PC-3 (cell line): ENCODE measurements at places on chromosomes 2 and 18. TPM values are rescaled to one million over a fixed set of nuclear protein-coding genes. Genes with fewer than 3 reads are reported as not detected.
A peak's percentile ranks its signal among the peaks of the same experiment; 100 is the strongest.

Gene TXNDC2
- 0.87 TPM in 1 of 2 replicates, not detected in the other for total RNA-seq

Gene GAL3ST2
- not detected in 2 replicates for total RNA-seq

Gene ASTL
- total RNA-seq, result not detected in 2 replicates

Gene CYRIA
- 0.15 TPM in 1 of 2 replicates, not detected in the other for total RNA-seq

Gene SERPINB4
- total RNA-seq, result 0.40 TPM in 1 of 2 replicates, not detected in the other

Gene TSPYL6
- not detected in 2 replicates for total RNA-seq

Gene SKA1
- 11.6 and 17.2 TPM in 2 replicates for total RNA-seq

Gene LBH
- 0.40 and 5.8 TPM in 2 replicates for total RNA-seq

DNA sequence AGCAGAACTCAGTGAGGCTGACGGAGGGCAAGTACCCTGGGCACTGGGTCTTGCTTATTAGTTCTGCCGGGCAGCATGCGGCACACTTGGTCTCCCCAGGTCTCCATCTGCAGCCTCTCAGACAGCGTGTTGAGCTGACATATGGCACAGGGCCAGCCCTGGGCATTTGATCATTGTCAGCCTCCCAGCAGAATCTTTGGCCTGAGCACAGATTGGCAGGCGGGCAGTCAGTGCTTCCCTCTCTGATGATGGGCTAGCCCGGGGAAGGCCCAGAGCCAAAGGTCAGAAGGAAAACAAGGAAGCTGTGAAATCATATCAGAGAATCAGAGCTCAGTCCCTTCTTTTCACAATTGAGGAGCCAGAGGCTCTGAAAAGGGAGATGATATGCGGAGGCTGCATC is 150.1 kb upstream of the LRRTM1 start:
- no peaks in the 10 kb centered on the region for H3K4me1 ChIP-seq
- H3K36me3 ChIP-seq, result no peaks in the 10 kb centered on the region
- no peak overlapping the region for H3K4me3 ChIP-seq
- no peak overlapping the region for H3K27ac ChIP-seq
- H3K27me3 ChIP-seq, result no peaks in the 10 kb centered on the region

DNA sequence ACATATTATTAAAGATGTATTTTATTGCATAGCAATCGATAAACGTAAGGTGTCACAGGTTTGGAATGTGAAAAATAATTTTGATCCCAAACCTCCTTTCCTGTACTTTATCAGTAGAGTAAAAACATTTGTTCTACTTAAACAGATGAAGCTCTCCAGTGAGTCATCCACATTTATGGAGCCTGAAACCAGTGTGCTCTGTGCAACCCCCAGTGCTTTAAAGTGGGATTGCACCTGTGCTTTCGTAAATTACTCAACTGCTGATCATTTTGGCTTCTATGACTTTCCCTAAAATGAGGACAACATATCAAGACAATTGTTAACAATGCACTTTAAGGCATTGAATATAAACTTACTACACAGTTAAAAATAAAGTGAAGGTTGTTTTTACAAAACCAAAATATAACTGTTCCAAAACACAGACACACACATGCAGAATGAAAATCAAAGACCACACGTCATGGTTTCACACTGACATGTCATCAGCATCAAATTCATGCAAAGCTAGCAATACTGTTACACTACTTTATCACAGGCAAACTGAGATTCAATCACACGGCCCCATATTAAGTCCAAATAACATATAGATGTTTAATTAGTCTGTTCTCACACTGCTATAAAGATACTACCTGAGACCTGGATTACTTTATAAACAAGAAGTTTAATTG is 9.7 kb downstream of the TMEM18 start:
- H3K36me3 ChIP-seq, result peaks cover 31% of the 10 kb centered on the region
- no peak overlapping the region for H3K4me3 ChIP-seq
- peaks cover 13% of the 10 kb centered on the region; the same call in 1 of the 2 replicates for H3K4me1 ChIP-seq

DNA sequence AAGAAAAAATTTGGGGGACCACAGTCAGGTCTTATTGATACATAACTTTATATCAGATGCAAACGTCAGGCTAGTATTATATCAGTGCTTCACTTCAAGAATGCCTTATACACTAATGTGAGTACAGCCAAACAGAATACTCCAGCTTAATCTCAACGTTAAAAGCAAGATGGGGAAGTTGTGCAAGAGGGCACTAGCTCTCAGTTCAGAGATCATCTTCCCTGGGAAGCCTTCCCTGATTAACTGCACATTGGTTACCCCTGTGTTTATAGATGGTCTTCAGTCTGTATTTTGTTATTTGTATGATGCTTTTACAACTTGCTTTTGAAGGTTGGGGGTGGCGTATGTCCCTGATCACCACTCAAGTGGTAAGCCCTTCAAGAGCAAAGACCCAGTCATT is 11.4 kb downstream of the EPAS1 start:
- H3K27me3 ChIP-seq, result no peaks in the 10 kb centered on the region
- 0 out of 2 replicates have a peak, but pooled peaks cover 5% of the 10 kb centered on the region for H3K36me3 ChIP-seq
- H3K27ac ChIP-seq, result no peak overlapping the region
- DNase-seq, result no peak
- H3K4me3 ChIP-seq, result no peak overlapping the region

DNA sequence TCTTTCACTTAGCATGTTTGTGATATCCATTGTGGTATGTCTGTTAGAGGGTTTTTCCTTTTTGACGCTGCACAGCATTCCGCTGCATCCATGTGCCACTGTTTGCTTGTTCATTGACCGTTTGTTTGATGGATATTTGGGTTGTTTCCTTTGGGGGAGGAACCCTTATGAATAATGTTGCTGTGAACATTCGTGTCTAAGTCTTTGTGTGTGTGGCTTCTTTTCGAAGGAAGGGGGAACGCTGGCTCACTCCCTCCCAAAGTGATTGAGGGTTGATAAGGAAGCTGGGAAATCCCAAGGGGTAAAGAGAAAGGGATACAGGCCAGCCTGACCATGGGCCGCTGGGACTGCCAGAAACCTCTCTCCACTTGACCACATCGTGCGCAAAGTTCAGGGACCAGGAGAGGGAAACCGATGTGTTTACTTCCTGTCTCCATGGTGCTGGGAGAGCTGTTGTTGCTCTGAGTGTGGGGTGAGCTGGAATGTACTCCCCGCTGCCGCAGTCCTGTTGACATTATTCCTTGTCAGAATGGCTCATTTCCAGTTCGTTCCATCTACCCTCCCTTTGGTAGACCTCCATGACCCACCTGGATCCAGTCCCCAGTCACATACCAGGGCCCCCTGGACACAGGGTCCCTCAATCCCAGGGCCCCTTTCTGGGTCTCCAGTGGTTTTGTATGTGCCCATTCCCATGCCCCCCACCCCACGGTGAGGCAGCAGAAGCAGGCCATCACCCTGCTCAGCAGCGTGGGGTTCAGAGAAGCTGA is 39.6 kb downstream of the HS1BP3 start:
- no peak overlapping the region for H3K27ac ChIP-seq
- H3K27me3 ChIP-seq, result no peaks in the 10 kb centered on the region
- no peaks in the 10 kb centered on the region for H3K36me3 ChIP-seq
- peaks cover 25% of the 10 kb centered on the region for H3K4me1 ChIP-seq
- no peak overlapping the region for H3K4me3 ChIP-seq

- H3K4me3 ChIP-seq, result peak within 1 kb of the TSS; percentile 70
- DNase-seq, result peak; percentile 59
- peak within 1 kb of the TSS; percentile 72 for H3K27ac ChIP-seq
- H3K36me3 ChIP-seq, result no peaks in the 10 kb centered on the region
These were observed at the start of gene NFATC1 for GRCh38 chr18:79395761-79396404. Gene NFATC1, plus strand, starts transcription at chr18:79395930. Its CDS starts 295 bp downstream, at chr18:79396225.

GRCh38 chr2:162566666-162567065 is 222.7 kb downstream of the GCA start:
- no peak overlapping the region for H3K27ac ChIP-seq
- H3K4me1 ChIP-seq, result no peaks in the 10 kb centered on the region
- no peak for DNase-seq

DNA sequence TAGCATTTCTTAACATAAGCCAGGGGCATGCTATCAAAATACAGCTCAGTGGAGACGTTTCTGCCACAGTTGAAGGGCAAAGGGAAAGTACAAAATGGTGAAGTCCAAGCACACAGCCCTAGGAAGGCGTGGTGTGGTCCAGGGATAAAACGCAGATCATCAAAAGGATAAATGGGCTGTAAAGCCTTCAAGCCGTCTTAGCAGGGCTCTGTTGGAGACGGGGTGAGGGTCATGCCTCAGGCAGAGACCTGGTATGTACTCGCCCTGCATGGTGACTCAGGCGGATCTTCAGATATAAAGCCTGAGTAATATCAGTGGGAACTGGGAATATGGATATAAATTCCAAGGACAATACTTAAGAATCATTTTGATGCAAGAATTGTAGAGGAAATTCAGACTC is 61.2 kb downstream of the NGEF start:
- peaks cover 11% of the 10 kb centered on the region for H3K4me1 ChIP-seq
- no peak overlapping the region for H3K4me3 ChIP-seq

DNA sequence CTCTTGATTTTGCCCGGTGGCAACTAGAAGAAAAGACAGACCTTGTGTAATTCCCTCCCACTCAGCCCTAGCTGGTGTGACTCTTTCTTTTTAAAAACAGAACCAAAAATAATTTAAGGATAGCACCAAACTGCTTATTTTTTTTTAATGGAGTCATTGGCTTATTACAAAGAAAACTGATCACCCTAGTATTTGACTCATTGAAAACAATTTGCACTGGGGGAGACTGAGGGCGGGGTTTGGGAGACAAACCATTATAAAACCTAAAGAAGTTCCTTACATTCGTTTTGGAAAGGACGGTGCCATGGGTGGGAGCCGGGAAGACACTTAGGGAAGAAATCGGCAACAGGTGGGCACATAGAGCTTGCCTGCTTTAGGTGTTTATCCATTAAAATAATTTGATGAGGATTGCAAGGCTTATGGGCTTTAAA is 2.5 kb downstream of the PAX3 start:
- no peaks in the 10 kb centered on the region for H3K4me1 ChIP-seq
- no peak overlapping the region for H3K27ac ChIP-seq
- H3K36me3 ChIP-seq, result no peaks in the 10 kb centered on the region

DNA sequence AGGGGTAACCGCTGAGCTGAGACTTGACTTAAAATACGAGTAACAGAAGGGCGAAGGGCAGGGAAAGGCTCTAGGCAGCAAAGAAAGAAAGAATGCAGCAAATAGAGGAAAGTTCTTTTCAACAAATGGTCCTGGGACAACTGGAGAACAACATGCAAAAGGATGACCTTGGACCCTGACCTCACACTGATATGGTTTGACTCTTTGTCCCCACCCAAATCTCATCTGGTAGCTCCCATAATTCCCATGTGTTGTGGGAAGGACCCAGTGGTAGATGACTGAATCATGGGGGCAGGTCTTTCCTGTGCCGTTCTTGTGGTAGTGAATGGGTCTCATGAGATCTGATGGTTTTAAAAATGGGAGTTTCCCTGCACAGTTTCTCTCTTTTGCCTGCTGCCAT is 33.9 kb downstream of the ST3GAL5 start:
- 0 out of 2 replicates have a peak, but pooled peaks cover 3% of the 10 kb centered on the region for H3K4me1 ChIP-seq
- H3K36me3 ChIP-seq, result no peaks in the 10 kb centered on the region
- H3K27ac ChIP-seq, result no peak overlapping the region
- no peaks in the 10 kb centered on the region for H3K27me3 ChIP-seq
- H3K4me3 ChIP-seq, result no peak overlapping the region
- DNase-seq, result no peak

DNA sequence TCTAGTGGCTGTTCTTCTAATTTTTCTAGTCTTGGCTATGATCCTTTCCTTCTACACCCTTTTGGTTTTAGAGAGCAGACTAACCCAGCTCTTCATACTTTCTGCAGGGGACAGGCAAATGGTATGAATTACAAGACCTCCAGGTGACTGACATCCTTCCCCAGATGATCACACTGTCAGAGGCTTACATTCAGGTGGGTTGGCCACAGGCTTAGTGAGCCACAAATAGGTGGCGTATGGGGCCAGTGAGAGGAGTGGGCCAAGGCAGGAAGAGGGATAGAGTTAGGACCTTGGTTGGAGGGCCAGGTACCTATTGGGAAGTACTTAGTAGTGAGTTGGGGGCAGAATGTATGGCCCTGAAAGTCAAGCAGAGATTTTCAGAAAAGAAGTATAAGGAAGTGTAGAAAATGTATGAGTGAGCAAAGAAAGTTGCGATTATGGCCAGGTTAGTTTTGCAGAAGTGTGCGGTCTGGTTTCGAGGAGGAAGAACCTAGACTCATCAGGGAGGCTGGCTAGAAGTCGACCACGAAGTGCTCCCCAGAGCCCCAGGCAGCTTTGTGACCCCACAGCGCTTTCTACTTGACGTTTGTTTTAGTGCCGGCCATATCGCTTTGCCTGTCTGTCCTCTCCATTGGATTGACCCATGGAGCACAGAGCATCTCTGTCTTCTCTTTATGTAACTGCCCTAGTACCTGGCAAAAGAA is 20.0 kb downstream of the SFTPB start:
- no peak overlapping the region for H3K4me3 ChIP-seq
- peaks cover 27% of the 10 kb centered on the region for H3K4me1 ChIP-seq
- peaks cover 69% of the 10 kb centered on the region for H3K36me3 ChIP-seq

DNA sequence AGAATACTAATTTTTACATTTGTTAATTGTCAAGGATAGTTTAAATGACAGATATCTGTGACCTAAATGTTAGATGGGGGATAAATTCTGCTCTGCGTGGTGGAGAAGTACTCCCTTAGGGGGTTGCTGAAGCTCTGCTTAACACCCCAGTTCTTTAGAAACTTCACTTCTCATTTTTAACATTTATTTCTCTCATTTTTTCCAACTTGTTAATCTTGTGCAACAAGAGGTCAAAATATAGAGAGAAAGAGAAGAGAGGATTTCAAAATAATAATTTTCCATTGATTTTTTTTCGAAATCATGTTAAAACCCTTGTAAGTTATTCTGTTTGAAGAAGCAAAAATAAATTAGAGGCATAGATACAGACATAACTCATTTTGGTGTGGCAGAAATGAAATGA is 61.3 kb upstream of the SLC8A1 start:
- H3K4me3 ChIP-seq, result no peak overlapping the region
- DNase-seq, result no peak
- no peak overlapping the region for H3K27ac ChIP-seq

GRCh38 chr2:66021296-66021695 is 413.6 kb upstream of the MEIS1 start:
- DNase-seq, result no peak
- H3K27me3 ChIP-seq, result peaks cover 25% of the 10 kb centered on the region
- H3K27ac ChIP-seq, result no peak overlapping the region
- no peaks in the 10 kb centered on the region for H3K4me1 ChIP-seq
- no peaks in the 10 kb centered on the region for H3K36me3 ChIP-seq

DNA sequence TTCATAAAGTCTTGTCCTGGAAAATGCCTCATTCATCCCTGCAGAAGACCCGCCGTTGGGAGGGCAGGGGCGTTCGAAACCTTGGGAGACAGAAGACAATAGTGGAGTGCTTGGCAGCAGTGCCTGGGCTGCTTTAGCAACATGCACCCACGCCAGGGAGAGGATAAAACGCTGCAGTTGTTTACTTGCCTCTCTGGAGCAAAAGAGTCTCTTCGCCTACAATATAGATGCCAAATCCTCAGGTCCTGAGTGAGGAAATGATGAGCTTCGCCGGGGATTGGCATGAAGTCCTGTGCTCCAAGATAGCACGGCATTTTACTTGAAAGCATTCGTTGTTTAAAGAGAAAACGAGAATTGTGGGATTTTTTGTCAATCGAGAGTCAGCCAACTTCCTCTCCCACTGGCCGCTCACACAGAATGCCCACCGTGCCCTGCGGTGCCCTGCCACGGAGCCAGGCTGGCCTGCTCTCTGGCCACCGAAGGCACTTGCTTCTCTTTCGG is 152.5 kb upstream of the POU3F3 start:
- H3K4me1 ChIP-seq, result no peaks in the 10 kb centered on the region
- H3K27me3 ChIP-seq, result peaks cover 68% of the 10 kb centered on the region
- no peak for DNase-seq
- H3K4me3 ChIP-seq, result no peak overlapping the region

- H3K36me3 ChIP-seq, result no peaks in the 10 kb centered on the region
- DNase-seq, result no peak
- no peak overlapping the region for H3K4me3 ChIP-seq
- no peaks in the 10 kb centered on the region for H3K4me1 ChIP-seq
- no peaks in the 10 kb centered on the region for H3K27me3 ChIP-seq
- H3K27ac ChIP-seq, result no peak overlapping the region
These were observed 43.3 kb downstream of the FER1L5 start for GRCh38 chr2:96685577-96686459.
